Left lung (tissue), 14 donors: ENCODE measurements at places on chromosomes 2 and 18.

- no peak for DNase-seq
Measured at GRCh38 chr2:161161074-161161706, 962 bp downstream of the TANK start.

DNA sequence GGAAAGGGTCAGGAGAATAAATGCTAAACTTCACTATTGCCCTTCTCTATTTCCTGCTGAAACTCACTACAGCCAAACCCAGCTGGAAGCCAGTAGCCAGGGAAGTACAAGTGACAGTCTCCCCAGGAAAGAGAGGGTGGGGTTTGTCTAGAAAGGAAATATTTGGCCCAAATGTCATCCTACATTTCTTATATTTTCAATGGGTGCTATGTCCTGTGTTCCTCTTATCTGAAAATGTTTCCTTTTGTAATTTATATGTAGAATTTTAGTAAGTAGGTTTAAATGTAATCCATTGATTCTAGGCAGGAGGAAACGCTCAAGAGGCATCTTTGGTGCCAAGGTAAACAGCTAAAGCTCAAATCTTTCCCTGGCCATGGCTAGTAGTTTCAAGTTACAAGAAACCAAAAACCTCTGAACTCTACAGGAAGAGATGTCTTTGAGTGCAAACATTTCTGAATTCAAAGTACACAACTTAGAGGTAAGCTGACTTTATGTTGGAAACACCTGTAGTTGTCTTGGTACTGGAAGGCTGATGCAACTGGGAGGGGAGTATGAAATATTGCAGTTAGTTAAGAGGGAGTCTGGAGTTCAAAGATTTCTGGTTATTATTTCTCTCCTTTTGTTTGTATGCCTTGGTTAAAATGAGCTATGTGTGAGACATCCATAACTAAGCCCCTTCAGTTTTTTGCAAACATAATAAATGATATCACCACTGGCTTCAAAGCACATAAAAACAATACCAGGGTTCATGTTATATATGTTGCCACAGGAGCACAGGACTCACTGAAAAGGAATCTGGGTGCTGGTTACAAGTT, 356.1 kb upstream of the ZC3H15 start:
- no peak for DNase-seq

- no peak for DNase-seq
Measured at GRCh38 chr18:11887328-11888128, 20.6 kb downstream of the MPPE1 start.

DNA sequence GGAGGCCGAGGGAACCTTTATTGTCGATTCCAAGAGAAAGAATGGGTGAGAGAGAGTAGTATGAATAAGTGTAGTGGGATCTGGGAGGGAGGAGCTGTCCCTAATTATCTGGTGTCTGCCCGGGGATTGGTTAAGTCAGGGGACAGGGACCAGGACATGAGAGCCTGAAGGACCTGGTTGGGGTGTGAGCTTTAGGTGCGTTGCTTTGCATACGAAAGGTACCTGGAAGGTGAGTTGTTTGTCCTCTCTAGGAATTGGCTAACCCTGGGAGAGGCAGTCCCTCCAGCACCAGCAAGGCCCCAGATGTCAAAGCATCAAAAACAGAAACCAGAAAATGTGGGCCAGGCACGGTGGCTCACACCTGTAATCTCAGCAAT, 48.1 kb upstream of the RPL31 start:
- no peak for DNase-seq

GRCh38 chr2:217481577-217481976, 521.2 kb downstream of the TNS1 start:
- DNase-seq = no peak

- DNase-seq = no peak
Measured at GRCh38 chr18:10194592-10194991, 259.8 kb upstream of the APCDD1 start.

DNA sequence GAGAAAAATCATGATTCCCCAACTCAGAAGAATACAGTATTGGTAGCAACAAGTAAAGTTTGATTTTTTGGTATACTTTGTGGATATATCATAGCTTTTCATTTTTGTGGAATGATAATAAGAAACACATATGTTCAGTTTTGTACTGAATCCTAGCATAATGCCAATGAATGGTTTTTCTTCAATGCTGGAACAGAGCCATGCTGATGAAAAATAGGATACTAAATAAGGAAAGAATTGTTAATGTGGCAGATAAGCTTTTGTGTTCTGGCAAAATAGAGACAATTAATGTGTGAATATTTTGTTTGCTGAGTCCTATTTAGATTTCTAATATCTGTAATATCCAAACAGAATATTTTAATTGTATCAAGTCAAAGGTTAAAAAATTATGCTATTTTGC, 21.9 kb downstream of the CD28 start:
- no peak for DNase-seq

- no peak for DNase-seq
Measured at GRCh38 chr18:65487569-65487968, 263.2 kb upstream of the CDH7 start.

DNA sequence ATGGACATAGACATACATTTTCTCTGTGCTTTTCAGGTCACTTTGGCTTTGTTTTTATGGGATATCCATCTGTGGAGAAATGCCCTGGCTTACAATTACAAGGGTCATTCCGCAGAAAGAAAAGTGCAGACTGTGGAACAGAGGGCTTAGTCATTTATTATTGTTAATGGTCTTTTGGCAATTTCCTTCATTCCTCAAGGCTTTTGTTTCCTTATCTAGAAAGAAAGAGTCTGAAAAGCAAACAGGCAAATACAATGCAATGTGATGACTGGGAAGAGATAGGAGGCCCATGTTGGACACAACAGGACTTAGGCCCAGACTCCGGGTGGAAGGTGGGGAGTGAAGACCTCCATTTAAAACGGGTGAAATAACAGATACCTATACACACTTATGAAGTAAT, 129.5 kb upstream of the CAVIN2 start:
- no peak for DNase-seq

DNA sequence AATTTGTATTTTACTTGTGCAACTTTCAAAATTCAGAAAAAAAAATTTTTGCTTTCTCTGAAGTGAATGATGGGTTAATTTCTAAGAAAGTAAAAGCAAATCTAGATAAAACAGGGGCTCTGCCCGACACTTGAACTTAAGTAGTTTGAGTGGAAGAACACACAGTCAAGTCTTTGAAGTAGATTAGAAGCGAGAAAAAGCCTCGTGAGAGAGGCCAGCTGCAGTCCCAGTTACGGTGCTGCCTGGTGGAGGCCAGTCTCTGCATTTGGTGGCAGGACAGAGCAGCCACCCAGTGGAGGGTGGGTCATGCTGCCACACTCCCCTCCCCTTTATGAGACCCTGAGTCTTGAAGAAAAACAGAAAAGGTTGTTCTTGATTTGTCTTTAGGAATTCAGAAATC, 81.8 kb downstream of the INPP5D start:
- no peak for DNase-seq

DNA sequence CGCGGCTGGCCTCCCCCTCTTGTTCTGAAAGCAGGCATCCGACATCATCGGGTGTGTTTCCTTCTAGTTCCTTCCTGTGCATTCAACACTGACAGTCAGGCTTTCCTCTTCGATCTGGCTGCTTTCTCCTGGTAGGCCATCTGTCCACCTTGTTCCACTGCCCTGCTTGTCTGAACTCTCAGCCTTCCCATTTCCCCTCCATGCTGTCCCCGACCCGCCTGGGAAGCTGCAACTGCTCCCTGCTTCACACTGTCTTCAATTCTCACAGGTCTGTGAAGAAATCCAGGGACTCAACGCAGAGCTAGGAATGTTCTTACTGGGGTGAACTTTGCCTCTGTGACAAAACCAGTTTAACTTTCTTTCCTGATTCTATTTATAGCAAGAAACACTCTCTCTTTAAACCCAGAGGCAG, 43.0 kb downstream of the KIF3C start:
- no peak for DNase-seq

- DNase-seq = no peak
Measured at GRCh38 chr2:104254017-104254416, 599.9 kb upstream of the POU3F3 start.

DNA sequence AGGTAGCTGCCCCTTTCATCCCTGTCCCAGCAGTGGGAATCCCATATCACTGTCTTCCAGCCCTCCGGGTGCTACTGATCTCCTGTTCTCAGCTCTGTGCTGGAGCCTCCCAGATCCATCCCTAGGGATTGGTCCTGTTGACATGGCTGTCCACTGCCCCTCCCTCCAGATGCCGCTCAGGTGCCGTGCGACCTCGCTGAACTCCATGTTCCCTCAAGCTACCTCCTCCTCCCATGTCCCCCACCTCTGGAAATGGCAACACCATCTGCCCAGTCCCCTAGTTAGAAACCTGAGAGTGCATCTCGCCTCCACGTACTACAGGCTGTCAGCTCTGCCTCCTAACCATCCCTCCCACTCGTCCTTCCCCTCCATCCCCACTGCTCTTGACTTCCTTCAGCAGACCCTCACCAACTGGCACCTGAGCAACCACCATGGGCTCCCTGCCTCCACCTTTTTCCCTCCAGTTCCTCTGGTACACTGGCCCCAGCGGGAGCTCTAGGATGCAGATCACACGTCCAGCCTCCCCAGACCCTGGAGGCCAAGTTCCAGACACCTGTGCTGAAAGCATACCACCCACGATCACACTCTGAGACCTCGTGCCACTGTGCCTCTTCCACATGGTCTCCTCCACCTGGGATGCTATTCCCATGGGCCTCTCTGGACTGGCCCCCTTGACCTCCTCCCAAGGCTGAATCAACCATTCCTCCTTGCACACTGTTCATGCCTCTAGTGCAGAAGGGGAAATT, 106.8 kb downstream of the KLHL29 start:
- no peak for DNase-seq

GRCh38 chr18:13450289-13451212, 232.0 kb downstream of the LDLRAD4 start:
- no peak for DNase-seq

GRCh38 chr18:8801263-8801901, 96.0 kb downstream of the MTCL1 start:
- no peak for DNase-seq

DNA sequence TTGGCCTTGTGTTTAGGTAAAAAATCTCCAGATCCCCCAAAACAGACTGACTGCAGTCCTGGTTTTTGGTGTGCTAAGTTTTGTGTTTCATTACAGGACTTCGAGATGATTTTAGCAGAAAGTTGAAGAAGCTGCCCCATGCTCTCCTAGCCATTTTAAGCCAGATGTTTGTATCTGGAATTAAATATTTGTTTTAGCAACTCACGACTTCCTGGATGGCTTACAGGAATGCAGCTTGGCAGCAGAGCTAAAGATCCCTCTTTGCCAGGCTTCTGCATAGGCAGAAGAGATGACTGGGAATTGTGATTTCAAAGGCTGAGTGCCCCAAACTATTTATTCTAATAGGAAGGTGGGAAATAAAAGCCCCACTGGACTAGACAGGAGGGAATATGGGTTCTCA, 31.1 kb downstream of the ONECUT2 start:
- no peak for DNase-seq

GRCh38 chr18:23158058-23158457, 22.8 kb downstream of the CABLES1 start:
- DNase-seq = no peak

DNA sequence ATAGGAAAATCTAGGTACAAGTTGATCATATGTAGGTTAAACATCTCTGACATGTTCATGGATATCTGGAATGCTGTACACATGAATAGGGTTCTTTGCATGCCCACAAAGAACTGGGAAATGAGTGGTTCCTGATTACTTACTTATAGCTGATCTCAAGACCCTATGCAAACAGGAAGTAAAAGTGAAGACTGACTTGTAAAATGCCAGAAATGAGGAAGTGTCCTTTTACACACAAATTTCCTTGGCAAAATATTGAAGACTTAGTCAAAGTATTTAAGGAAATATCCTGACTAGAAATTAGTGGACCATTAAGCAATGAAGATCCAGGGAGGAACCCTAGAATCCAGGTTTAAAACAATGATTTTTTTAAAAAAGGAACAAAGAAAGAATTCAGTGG, 203.7 kb upstream of the DLGAP1 start:
- no peak for DNase-seq

GRCh38 chr2:45131587-45131986, 122.3 kb upstream of the SIX2 start:
- DNase-seq = no peak

DNA sequence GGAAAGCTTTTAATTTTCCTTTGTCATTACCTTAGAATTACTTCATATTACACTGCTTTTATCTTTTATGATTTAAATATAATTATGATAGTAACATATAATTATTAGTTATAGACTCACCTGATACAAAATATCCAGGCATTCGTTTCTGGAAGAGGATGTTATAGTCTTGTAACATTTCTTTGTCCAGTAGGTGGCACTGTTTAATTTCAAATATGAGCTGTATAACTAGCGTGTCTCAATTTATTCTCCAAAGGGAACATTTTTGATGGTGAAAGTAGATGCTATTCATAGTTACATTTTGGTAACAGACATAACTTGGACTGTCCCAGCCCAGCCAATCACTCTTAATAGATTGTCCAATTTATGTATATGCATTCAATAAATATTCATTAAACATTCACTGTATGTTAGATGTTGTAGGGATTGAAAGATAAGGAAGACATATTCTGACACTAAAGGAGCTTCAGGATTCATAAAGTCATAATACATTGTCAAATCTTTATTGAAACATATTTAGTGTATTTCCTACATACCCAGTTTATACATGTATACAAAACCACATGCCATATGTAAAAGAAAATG, 19.2 kb downstream of the DAW1 start:
- DNase-seq = no peak

DNA sequence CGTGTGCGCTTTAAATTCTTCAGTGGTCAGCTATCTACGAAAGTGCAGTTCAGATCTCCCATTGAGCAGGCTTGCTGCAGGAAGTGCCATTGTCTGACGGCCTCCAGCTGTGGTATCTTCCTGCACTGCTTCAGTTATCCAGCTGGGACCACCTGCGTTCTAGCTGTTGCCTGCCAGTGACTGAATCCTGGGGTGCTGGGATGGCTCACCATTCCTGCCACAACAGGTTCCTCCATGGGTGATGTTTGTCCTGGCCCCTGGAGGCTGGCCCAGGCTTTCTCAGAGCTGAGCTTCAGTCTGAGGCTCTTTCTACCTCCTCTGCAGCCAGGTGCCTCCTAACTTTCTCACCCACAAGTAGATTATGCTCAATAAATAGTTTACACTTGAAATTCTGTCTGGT, 498.5 kb upstream of the HS6ST1 start:
- no peak for DNase-seq

DNA sequence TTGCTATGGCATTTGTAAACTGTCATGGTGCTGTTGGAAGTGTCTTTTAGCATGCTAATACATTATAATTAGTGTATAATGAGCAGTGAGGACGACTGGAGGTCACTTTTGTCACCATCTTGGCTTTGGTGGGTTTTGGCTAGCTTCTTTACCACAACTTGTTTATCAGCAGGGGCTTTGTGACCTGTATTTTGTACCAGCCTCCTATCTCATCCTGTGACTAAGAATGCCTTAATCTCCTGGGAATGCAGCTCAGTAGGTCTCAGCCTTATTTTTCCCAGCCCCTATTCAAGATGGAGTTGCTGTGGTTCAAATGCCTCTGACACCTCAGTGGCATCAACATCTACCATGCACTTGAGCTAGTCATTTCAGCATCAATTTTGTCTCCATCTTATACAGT, 29.7 kb downstream of the LYPD6 start:
- DNase-seq = no peak
